Right atrium auricular region (tissue), 2 donors: ENCODE measurements at places on chromosomes 11 and 22.

GRCh38 chr22:39382410-39382809 is 17.2 kb upstream of the TAB1 start:
- DNase-seq, result no peak

- no peak for DNase-seq
Observed at GRCh38 chr22:27716074-27716473, 85.5 kb downstream of the MN1 start.

GRCh38 chr11:17019232-17019631 is 5.0 kb upstream of the PLEKHA7 start:
- no peak for DNase-seq

DNA sequence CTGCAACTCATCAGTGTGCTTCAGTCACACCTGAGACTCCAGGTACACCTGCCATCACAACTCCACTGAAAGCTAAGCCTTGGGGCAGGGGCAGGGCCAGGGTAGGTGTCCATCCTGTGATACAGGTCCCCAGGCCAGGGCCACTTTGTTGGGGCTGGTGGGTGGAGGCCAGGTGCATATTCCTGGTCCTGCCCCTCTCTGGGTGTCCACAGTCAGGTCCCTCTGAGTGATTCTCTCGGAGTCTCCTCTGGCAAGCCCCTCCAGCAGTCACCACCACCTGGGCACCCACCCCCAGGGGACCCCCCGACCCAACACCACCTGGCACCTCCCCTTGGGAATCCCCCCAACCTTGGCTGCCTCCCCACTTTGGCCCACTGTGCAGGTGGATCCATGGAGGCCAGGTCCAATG is 9.5 kb upstream of the ACR start:
- no peak for DNase-seq

DNA sequence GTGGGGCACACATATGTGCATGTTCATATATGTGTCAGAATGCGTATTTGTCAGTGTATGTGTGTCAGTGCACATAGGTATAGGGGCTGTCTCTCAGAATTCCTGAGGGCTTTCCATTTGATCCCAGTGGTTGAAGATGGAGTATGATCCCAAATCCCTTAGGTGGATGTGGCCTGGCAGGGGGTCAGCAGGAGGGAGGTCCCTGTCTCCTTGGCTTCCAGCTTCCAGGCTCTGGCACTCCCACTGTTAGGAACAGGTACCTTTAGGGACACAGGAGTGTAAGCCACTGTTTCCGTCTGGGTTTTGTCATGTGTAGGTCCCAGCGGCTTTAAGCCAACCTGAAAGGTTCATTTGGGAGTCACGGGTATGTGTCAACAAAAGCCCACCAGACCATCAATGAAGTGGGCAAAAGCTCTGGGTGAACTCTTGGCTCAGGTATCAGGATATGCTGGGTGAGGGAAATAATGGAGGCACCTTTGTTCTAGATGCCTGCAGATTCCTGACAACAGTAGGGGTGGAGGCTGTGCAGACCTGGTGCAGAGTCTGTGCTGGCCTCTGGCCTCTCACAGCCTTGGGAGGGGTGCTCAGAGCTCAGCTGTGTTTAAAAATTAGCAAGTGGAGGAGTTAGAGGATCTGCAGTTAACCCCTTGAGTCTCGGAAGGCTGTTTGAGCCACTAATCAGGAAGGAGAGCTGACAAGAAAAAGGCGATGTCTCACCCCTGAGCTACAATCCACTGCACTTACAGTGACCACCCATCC is 9.0 kb downstream of the KCNQ1OT1 start:
- no peak for DNase-seq

DNA sequence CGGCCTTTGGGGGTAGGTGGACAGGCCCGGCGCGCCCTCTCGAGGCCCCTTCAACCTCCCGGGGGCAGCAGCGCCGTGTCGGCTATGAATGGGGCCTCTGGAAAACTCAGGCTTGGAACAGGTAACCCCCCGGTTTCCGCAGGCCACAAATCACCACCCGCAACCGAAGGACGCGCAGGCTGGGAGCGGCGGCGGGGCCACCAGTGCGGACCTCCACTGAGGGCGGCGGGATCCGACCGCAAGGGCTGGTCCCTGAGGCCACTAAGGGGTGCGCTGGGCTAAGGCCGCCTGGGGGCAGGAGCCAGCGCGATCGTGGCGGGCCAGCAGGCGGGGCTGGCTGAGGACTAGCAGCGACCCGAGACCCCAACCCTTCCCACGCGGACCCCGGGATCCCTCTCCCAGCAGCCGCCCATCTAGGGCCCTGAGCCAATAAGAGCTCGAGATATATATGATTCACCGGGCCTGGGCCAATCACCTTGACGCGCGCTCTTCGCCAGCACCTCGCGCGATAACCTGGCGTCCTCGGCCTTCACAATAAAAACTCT is 609 bp upstream of the ATF4 start:
- DNase-seq, result peak; percentile 99

- no peak for DNase-seq
Observed at GRCh38 chr11:119739975-119740374, 11.0 kb upstream of the NECTIN1 start.

- DNase-seq, result no peak
Observed at GRCh38 chr22:26922806-26923205, 265.4 kb downstream of the MIAT start.

- DNase-seq, result no peak
Observed at GRCh38 chr22:28488825-28489224, 190.8 kb downstream of the TTC28 start.

DNA sequence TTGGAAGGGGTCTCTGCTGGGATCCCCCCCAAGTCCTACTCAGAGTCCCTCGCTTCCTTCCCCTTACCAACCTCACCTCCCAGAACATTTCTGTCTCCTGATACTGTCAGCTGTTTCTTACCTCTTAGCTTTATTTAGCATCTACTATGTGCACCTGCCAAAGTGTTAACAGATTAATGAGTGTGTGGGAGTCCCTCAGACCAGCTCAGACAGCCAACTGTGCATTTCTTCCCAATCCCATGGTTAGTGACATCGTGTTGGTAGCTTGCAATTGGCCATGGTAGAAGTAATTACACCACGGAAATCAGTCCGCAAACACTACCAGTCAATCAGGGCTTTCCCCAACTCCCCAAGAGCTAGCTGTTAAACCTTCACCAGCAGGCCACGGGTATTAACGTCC is 150.6 kb downstream of the DSCAML1 start:
- DNase-seq, result no peak

DNA sequence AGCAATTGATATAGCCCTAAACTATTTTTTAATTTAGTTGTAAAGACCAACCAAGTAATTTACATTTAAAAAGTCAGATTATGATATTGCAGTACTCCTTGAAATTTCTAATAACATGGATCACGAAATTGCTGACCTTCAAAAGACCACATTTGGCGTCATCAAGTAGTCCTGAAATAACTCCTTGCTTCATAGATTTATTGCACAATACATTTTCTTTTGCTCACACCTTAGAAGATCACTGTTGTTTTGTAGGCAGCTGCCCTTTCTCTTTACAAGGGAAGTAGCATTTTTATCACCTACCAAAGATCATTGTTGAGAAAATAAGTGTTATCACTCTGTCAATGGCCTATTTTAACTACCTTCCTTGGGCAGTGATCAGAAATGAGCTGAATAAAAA is 815.8 kb downstream of the METTL15 start:
- DNase-seq, result no peak

DNA sequence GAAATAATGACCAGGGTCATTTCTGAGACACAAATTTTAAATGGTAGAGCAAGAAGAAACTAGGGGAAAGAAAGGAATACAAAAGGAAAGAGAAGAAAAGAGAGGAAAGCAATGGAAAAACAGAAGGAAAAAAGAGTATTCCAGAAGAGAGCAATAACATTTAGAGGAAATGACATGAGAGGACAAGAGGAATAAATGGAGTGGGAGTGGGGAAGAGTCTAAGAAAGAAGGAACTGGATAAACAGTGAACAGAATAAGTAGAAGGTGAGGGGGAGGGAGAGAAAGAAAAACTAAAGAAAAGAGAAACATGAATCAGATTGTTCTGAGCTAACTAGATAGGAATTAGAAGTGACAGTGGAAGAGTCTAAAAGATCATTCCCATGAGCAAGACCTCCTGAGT is 28.4 kb downstream of the PRDM10 start:
- no peak for DNase-seq

DNA sequence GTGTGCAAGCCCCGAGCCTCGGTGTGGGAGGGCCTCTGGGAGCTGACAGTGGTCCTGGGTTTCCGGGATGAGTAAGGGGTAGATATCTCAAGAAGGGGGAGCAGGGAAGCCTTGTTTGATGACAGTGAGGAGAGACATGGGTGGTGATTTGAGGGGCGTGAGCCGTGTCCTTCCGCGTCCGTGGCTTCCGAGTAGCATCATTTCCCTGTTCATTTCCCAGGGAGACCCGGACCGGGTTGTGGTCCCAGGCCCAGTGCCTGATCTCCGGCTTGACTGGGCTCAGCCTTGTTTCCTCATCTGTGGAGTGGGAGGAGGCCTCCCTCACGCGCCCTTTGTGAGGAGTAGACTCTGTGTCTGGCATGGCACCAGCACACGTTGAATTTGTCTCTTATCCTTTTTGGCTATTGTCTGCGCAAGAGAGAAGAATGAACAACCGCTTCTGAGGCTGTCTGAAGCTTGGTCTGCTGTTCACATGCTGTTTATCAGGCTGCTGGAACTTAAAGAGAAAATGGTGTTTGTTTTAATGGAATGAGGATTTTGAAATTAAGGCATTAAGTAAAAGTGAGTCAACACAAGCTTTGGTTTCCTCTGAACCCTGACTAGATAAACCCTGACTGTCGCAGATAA is 348.5 kb downstream of the TBC1D22A start:
- no peak for DNase-seq

DNA sequence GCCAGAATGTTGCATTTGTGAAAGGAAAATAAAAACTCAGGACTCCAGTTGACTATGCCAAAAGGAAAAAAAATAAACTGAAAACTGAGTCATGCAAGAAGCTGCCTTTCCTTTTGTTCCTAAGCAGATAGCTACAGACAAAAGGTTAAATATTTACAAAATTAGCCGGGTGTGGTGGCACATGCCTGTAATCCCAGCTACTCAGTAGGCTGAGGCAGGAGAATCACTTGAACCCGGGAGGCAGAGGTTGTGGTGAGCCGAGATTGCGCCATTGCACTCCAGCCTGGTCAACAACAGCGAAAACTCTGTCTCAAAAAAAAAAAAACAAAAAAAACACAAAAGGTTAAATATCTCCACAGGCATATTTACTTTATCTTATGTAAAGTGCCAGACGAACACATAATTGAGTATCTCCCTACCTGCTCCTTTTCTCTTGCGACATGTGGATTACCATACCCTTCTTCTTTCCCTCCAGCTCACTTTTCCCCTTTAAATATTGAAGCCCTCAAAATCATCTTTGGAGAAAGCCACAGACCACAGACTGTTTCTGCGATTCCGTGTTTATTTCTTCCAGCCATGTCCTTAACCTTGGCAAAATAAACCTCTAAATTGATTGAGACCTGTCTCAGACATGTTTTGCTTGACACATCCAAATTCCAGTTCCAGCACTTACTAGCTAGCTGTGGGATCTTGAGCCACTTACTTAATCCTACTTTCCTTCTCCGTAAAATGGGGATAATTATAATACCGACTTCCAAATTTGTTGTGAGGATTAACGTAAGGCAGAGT is 2.3 kb upstream of the SMPD1 start:
- no peak for DNase-seq

- DNase-seq, result no peak
Observed at GRCh38 chr11:114232400-114233059, 63.7 kb upstream of the NNMT start.

- DNase-seq, result no peak
Observed at GRCh38 chr22:47090591-47091245, 328.3 kb downstream of the TBC1D22A start.

GRCh38 chr11:119814766-119815165 is 85.8 kb upstream of the NECTIN1 start:
- no peak for DNase-seq

- no peak for DNase-seq
Observed at GRCh38 chr11:87466223-87466622, 428.5 kb downstream of the TMEM135 start.

DNA sequence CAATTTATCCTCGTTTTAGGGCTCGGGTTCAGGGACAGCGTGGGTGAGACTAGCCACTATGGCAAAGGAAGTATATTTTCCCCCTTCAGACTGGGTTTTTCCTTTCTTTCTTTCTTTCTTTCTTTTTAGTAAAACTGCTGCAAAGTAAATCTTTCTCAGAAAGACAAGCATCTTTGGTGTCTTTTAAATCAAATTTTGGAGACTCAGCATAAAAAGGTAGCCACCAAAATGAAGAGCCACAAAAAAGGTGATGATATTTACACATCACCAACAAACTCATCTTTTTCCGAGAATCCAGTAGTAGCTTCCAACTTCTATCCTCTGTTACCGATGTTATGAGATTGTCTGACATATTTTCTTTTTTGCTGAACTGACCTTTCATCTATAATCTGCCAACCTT is 88.6 kb downstream of the MPPED2 start:
- DNase-seq, result no peak

- DNase-seq, result no peak
Observed at GRCh38 chr11:72267956-72268617, 24.1 kb upstream of the PHOX2A start.

DNA sequence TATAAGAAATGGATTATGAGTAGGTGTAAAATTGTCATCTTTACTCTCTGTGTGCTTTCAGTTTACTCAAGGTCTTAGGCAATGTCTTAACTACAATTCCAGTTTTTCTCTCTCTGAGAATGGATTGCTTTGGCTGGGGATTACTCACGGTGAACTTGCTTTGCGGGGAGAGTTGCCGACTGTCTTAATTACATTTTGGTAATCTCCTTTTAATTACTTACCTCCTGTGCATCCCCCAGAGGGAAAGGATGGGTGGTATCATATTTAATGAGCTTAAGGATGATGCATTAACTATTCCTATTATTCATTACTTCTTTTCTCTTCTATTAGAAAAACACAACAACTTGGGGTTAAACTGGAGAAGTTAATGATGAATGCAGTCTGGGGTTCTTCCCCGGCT is 159.4 kb downstream of the MPPED1 start:
- DNase-seq, result no peak

- no peak for DNase-seq
Observed at GRCh38 chr11:128728767-128729587, 35.1 kb downstream of the FLI1 start.

DNA sequence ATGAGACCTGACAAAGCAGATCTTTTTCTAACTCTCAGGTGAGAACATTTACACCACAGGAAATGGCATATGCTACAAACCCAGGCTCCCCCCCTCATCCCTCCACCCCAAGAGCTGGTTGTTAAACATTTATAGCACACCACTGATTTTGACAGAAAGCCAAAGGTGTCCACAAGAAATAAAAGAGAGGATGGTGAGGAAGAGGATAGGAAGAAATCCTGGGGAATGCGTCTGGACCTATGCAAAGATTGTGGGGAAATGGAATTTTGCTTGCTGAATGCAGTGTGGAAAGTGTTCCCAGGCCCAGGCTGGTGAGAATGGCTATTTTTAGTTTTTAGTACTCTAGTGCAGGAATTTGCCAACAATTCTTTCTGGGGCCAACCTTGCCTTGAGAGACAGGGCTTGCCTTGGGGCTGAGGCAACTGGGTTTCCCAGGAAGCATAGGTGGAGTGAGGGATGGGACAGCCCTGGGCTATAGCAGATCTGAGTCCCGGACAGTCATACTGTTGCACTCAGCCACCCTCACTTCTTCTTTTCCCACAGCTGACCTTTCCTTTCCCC is 163.9 kb downstream of the ADAMTS15 start:
- no peak for DNase-seq
